Esophagus (tissue), 2 donors: ENCODE measurements at places on chromosomes 1 and 21. TPM values are rescaled to one million over a fixed set of nuclear protein-coding genes. Genes with fewer than 3 reads are reported as not detected.

AGO4 gene
- 5.5 TPM for polyA plus RNA-seq

SPATA21 gene
- 0.08 TPM for polyA plus RNA-seq

DHRS3 gene
- polyA plus RNA-seq = 83.7 TPM

CRP gene
- not detected for polyA plus RNA-seq

CR1 gene
- polyA plus RNA-seq = 0.12 TPM

NHLH1 gene
- polyA plus RNA-seq = 0.09 TPM

SGIP1 gene
- 1.1 TPM for polyA plus RNA-seq

CXADR gene
- polyA plus RNA-seq = 9.8 TPM

SH2D2A gene
- 1.00 TPM for polyA plus RNA-seq

PDZK1IP1 gene
- polyA plus RNA-seq = 148 TPM

MAP3K6 gene
- 48.5 TPM for polyA plus RNA-seq
